Nephron progenitor cell (in vitro differentiated cells): ENCODE measurements at places on chromosomes 1 and 21.

DNA sequence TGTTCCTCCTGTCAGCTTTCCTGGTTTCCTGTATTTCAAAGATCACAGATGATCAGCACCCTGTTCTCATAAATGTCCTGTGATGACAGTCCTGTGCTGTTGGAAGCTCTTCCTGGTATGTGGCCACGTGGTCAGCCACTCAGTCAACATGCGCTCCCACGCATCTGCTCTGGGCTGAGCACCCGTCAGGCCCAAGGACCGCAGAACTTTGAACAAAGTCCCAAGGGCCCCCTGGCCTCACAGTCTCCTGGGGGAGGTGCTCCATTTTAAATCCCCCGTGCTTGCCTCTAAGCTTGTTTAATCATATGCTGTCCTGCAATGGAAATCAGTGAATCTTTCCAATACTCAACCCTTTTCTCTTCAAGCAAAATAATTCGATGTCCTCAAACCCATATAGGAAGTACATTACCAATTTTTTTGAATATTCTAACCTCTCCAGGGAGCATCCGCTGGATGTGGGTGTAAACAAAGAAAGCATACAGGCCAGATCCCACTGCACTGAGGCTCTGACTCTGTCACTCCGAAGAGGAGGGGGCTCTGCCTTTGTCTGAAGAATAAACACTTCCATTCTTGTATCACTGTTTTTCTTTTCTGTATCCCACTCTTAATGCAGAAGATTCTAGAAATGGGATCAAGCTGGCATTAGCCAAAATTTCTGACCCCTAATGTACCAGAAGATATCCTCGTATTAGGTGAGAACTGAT, 250.3 kb downstream of the SDCCAG8 start:
- DNase-seq, result no peak

GRCh38 chr1:58619286-58620054, 42.4 kb upstream of the TACSTD2 start:
- DNase-seq, result no peak

GRCh38 chr1:212686591-212686990, 13.0 kb downstream of the BATF3 start:
- no peak for DNase-seq

- no peak for DNase-seq
Observed at GRCh38 chr1:23801338-23801748, 789 bp upstream of the GALE start.

- DNase-seq, result no peak
Observed at GRCh38 chr1:241600496-241600901, 39.7 kb downstream of the CHML start.

- DNase-seq, result no peak
Observed at GRCh38 chr1:64734287-64734652, 10.6 kb upstream of the RAVER2 start.

DNA sequence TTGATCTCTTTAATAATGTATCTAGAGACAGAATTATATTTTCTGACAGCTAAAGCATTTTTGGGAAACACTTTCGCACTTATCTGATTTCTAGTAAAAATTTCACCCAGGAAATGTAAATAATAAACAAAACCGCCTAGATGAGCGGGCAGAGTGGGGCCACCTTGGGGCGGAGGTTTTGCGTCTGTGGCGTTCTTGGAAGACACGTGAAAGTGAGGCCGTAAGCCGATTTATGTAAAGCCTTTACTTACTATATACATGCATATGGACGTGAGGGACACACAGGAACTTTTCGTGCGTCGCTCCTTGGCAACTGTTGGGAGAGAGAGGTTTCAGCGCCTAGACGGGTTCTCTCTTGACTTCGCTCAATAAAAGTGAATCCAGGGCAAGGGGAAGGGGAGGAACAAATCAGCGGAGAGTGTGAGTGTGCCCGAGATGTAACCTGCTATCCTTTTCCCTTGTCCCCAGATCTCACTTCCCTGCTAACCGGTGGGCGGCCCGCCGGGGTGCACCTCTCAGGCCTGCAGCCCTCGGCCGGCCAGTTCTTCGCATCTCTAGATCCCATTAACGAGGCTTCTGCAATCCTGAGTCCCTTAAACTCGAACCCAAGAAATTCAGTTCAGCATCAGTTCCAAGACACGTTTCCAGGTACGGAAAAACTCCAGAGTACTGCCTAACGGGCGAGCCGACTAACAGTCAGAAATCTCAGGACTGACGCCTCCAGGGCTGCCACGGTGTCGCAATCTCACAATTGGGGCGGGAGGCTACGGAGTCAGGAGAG, 1.7 kb downstream of the HLX start:
- DNase-seq, result peak; percentile 40

- peak; percentile 33 for DNase-seq
Observed at GRCh38 chr1:151790940-151791651, 796 bp upstream of the TDRKH start.

DNA sequence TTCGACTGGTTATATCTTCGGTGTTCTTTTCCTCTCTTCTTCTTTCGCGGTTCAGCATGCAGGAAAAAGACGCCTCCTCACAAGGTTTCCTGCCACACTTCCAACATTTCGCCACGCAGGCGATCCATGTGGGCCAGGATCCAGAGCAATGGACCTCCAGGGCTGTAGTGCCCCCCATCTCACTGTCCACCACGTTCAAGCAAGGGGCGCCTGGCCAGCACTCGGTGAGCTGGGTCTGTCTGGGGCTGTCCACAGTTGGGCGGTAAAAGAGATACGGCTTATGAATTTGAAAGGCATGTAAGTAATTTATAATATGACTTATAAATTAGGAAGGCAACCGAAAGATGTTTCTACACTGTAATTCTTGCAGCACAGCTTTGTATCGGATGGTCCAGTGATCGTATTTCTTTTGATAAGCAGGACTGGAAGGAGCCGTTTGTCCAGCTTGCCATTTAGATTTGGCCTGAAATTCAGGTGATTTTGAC, 334 bp downstream of the CTH start:
- DNase-seq, result no peak

- DNase-seq, result no peak
Observed at GRCh38 chr1:212622467-212622866, 13.9 kb downstream of the ATF3 start.

GRCh38 chr1:159980786-159981185, 26.7 kb upstream of the SLAMF9 start:
- no peak for DNase-seq

DNA sequence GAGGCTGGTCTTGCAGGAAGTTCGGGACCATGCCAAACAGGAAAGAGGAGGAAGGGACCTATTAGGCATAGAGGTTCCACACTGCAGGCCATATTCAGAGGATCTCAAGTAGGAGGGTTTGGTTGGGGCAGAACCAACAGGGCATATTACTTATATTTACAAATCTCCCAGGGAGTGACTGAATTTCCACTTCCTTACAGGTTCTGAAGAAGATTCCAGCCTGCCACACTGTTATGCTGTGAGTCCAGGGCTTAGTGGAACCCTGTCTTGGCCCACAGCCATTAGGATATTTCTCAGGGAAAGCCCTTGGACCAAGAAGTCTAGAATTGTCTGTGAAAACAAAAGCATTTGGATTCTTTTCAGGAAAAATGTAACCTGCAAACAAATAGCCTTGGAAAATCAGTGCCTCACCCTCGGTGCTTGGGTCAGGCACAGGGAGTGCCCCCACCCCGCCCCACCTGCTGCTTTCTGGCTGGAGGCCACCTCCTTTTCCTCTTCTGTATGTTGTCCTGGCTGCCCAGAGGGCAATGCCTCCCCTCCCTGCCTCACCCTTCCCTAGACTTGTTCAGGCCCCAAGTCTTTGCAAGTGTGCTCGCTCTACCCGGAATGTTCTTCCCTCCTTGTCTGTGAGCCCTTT, 41.0 kb upstream of the JUN start:
- DNase-seq, result no peak

DNA sequence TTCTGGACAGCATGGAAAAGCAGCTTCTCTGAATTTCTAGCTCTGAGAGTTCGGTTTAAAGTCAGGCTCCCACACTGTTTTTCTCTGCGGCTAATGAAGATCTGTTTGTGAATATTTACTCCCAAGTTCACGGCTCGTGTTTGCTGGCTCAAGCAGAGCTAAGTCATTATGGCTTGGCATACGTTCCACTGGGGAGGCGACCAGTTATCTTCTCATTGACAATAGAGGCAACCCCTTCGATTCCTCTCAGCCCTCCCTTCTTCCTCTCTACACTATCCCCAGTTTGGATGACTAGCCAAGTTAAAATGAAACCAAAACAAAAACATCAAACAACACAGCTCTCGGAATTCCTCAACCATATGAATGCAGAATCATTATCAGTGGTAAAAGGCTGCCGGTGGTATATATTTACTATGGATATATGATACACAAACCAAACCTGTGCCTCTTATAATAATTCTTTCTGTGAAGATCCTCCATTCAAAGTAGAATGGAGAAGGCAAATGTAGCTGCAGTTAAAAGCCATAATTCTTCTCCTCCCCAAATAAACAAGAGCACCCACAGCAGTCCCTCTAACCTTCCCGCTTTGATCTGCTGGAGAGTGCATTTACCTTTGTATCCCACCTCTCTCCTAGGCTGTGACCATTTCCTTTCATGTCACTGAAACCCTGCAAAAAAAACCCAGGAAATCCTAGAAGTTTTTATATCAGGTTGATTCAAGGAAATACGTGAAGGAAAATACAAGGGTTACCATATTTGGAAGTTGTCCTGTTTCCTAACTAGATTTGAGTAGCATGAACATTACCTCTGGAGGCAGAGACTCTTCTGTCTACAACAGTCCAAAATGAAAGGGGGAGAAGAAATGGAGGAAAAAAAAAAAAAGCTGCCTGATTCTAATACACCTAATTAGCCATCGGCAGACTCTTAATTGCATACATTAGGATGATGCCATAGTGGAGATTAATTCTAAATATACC, 108.3 kb upstream of the USH2A start:
- no peak for DNase-seq

GRCh38 chr1:200890818-200891773, 3.6 kb upstream of the INAVA start:
- DNase-seq, result peak; percentile 75

- no peak for DNase-seq
Observed at GRCh38 chr21:14361958-14362357, 21.0 kb downstream of the HSPA13 start.

DNA sequence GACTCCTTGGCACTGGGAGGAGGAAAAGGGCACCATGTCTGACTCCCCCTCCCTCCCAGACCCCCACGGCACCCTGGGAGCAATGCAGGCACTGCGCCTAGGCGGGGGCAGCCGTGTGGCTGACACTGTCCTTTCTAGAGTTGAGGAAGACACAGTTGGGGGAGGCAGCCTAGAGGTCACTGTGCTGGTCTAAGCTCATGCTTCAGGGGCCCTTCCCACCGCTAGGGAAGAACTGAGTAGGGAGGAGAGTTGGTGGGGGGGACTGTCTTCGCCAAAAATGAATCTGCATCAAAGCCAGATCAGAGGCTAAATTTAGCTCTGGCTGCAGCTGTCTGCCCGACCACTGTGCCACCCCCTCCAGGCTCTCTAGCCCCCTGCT, 3.4 kb downstream of the SEMA6C start:
- DNase-seq, result no peak

GRCh38 chr1:229268505-229268904, 2.4 kb upstream of the RAB4A start:
- no peak for DNase-seq

DNA sequence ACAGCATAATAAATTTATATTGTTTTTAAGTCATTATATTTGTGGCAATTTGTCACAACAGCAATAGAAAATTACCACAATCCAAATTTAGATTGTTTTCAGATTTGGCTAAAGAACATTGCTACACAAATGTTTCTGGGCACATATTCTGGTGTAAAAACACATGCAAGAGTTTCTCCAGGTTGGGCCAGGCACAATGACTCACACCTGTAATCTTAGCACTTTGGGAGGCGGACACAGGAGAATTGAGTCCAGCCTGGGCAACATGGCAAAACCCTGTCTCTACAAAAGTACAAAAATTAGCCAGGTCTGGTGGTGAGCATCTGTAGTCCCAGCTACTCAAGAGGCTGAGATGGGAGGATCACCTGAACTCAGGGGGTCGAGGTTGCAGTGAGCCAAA, 8.4 kb downstream of the ERO1B start:
- DNase-seq, result no peak

DNA sequence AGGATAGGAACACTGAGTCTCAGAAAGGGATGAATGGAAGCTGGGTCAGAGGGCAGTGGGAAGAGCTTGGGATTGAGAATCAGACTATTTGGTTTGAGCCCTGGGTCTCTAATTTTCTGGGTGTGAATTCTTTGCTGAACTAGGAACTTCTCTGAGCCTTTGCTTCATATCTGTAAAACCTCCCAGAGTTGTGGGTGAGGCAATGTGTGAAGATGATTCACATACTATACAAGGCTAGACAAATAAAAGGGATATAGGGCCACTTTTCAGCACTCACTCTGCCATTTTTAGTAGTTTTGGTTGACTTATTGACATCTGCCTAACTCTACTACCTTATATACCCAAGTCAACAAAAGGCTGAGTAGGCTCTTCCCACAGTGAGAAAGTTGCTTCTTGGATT, 77.7 kb upstream of the JUN start:
- DNase-seq, result no peak

GRCh38 chr21:40672602-40673001, 174.4 kb downstream of the DSCAM start:
- DNase-seq, result no peak

DNA sequence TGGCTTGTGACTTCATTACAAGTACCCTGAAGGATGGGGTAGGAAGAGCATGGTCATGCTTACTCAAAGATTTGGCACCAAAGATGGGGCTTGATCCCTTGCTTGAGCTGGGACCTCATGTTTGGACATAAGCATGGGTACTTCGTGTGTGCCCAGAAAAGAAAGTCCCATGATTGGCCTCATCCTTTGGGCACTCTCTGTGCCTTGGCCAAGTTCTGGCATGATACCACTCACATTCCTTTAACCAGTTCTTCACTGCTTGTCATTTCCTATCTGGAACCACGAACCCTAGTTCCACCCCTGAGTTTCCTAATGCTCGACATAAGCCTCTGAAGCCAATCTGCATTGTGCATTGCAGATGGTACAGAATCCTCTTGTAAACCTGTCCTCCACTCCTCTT, 107.0 kb downstream of the NAV1 start:
- no peak for DNase-seq

GRCh38 chr1:86706018-86706635, 1.8 kb downstream of the SH3GLB1 start:
- DNase-seq, result no peak

- DNase-seq, result no peak
Observed at GRCh38 chr1:108646648-108647269, 14.1 kb downstream of the HENMT1 start.

DNA sequence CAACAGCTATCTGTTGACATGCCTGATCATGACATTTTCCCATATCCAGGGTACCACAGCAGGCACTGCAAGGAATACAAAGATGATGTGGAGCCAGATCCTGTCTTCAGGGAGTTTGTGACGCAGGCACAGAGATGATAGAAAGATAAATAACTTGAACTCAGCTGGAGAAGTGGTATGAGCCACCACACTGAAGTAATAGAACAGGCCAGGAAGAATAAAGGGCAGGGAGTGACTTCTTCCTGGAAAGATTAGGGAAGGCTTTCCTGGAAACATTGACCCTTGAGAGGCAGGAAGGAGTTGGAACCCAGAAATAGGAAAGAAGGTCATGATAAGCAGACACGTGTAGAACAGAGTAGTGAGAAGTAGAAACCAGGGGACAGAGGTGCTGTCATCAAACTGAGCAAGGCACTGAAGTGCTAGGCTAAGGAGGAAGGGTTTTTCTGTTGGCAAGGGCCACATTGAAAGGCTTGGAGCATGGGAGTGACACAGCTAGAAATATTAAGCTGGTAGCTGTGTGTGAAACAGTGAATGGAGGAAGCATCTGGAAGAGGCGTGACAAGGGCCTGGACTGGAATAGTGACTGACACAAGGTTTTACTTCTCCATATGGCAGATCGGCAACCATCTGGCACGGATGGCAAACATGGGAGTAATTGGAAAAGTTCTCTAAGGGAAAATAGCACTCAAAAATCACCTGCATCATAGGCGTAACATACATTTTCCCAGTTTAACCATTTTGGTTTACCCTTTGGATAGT, 68.4 kb downstream of the AK5 start:
- DNase-seq, result no peak
